ENCODE measurements at places on chromosomes 6 and 20. TPM values are rescaled to one million over a fixed set of nuclear protein-coding genes. Genes with fewer than 3 reads are reported as not detected.

GRCh38 chr6:110357664-110358552 lies at the start of gene METTL24:
METTL24 (minus strand) TSS chr6:110358349; CDS start chr6:110358272, 77 bp downstream.
- DNase-seq = peak; percentile 16

The SRMS gene
- not detected for total RNA-seq

- DNase-seq = no peak
Observed at GRCh38 chr6:156193381-156193780, 583.8 kb upstream of the ARID1B start.

GRCh38 chr6:108648191-108648590 lies 87.5 kb downstream of the FOXO3 start:
- no peak for DNase-seq

DNA sequence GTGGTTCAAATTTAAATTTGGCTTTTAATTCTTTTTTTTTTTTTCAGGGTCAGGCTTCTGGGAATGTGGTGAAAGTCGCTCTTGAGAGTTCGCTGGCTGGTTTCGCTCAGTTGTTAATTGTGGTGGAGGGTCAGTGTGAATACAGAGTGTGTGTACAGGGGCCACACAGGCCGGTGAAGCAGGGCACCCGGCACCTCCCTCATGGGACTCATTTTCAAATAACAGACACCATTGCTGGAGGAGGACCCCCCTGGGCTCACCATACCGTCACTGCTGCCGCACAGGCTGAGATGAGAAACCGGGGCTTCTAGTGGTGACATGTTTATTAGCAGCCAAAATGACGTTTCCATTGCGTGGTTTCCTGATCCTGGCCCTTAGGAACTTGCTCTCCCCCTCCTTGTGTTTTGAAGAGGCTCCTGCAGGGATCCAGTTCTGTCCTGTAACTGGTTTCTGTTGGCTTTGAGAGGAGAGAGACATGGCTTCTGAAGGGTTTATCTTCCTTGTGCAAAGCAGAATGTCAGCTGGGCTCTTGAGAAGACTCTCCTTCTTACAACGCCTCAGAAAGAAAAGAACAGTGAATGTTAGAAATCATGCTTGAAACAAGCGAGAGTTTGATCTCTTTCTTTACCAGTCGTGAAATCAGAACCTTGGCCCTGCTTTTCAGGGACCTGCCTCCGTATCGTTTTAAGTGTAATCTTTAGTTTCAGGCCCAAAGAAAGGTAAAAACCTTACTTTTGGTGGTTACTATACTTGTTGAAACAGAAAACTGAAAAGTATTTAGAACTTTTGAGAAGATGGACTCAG lies 37.8 kb downstream of the DUSP22 start:
- no peak for DNase-seq

The RAMACL gene
- total RNA-seq = 0.77 TPM

GRCh38 chr6:32086661-32087573 lies 22.2 kb downstream of the TNXB start:
- DNase-seq = peak; percentile 63

The TRIM10 gene
- 0.10 TPM for total RNA-seq

DNA sequence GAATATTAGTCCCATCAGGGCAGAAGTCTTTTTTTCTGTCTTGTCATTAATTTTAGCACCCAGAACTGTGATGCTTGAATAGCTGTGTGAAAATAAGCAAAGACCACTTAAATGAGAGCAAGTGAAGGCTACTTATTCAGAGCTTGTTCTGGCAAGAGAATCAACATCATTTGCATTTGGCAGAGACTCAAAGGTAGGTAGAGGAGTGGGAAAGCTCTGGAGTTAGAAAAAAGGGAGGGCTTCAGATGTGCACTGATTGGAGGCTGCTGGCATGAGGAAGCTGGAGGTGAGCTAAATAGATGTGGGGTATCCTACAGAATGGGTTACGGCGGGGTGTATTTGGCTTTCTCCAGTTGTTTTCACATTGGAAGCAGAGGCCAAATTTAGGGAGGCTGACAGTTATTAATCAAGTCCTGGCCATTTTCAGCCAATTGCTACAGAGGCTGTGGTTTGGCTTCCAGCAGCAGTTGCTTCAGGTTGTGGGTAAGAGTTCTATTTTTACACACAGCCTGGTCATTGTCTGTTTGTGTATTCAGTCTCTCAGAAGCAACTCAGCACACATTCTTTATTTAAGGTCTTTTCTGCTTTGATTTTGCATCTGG lies 254.3 kb downstream of the BTBD3 start:
- DNase-seq = peak; percentile 17

DNA sequence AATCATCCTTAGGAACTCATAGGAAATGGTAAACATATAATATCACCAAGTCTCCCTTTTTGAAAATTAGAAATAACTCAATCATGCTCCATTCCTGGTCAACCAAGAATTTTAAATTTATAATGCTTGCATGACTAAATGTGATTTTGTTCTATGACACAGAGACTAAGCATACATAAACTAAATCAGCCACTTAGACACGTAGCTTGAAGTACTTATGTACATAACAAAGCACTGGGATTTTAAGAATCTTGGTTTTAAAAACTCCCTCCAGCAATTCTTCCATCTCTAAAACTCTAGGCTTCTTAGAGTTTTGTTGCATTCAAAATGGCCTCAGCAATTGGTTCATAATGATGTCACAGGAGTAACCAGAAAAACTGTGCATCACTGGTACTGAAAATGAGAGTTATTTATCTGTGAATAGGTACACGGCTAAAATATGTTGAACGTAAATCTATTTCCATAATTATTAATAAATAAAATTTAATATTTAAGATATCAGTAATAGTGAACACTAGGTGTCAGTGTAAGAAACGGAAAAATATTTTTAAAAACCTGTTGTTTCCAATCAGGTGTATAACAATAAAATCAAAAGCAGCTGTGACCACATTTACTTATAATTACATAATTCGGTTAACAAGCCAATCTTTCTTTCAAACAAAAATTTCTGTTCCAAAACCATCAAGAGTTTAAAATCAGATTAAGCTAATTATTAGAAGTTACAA lies 241.6 kb upstream of the RUNX2 start:
- no peak for DNase-seq

DNA sequence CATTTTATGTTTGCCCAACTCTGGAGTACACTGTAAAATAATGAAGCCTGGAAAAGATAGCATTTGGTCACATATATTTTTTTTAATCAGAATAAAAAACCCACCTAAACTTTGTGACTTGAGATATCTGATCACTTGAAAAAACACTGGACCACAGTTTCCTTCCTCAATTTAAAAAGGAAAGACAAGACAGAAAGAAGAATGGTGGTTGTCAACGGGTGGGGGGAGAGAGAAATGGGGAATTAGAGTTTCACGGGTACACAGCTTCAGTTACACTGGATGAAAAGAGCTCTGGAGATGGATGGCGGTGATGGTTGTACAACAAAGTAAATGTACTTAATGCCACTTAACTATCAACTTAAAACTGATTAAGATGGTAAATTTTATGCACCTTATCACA lies 14.7 kb upstream of the DST start:
- DNase-seq = no peak
